Chondrocyte (in vitro differentiated cells): ENCODE measurements at places on chromosomes 5 and 9.

- DNase-seq: peak; percentile 35
Observed at GRCh38 chr9:34688329-34689115, 2.6 kb downstream of the CCL19 start.

GRCh38 chr5:104345222-104346016 lies 782.8 kb upstream of the NUDT12 start:
- DNase-seq: no peak

DNA sequence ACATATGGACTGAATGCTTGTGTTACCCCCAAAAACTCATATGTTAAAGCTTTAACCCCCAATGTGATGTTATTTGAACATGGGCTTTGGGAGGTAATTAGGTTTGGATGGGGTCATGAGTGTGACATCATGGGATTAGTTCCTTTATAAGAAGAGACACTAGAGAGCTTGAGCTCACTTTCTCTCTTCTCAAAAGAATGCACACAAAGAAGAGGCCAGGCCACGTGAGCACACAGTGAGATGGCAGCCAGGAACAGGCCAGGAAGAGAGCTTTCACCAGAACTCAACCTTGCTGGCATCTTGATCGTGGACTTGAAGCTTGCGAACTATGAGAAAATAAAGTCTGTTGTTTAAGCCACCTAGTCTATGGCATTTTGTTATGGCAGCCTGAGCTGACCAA lies 360.6 kb downstream of the NR2F1-AS1 start:
- DNase-seq: no peak

DNA sequence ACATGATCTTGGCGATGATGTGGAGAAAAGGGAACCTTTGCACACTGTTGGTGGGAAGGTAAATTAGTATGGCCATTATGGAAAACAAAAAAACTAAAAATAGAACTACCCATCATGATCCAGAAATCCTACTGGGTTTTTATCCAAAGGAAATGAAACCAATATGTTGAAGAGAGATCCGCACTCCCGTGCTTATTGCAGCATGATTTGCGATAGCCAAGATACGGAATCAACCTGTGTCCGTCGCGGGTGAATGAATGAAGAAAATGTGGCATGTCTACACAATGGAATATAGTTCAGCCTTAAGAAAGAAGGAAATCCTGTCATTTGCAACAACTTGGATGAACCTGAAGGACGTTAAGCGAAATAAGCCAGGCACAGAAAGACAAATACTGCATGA lies 84.5 kb downstream of the TTLL11 start:
- DNase-seq: no peak

GRCh38 chr9:112132356-112132755 lies 42.7 kb downstream of the SUSD1 start:
- DNase-seq: no peak

GRCh38 chr5:135356522-135357318 lies 42.3 kb downstream of the MACROH2A1 start:
- DNase-seq: no peak

DNA sequence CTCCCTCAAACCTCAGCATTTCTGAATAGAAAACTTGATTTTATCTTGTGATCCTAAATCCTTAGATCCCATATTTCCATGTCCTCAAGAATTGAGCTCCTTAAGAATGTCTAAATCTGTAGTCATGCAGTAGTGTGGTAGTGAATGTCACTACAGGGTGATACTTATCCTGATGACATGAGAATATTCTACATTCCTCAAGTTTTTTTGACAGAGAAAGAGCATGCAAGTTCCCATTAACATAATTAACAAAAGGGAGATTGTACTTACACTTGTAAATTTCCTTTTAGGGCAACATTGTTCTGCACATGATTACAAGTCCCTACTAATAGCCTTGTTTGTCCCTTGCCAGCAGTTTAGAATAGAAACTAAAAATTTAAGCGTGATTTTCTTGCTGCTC lies 352.3 kb downstream of the PTPRD start:
- DNase-seq: no peak

DNA sequence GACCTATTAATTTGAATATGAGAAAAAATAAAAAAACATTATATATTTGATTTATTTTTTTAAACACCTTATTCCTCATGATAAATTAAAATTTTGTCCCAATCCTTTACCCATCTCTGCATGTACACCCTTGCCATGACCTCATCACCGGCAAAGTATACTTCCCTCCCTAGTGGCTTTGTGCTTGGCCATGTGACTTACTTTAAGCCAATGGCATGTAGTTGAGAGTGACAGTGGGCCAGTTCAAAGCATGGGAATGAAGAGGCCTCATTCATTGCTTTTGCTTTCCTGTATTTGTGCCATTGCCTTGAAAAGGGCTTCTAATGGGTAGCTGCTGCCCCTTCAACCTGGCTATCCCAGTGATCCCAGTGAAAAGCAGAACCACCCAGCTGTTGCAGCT lies 31.2 kb downstream of the C9 start:
- no peak for DNase-seq

DNA sequence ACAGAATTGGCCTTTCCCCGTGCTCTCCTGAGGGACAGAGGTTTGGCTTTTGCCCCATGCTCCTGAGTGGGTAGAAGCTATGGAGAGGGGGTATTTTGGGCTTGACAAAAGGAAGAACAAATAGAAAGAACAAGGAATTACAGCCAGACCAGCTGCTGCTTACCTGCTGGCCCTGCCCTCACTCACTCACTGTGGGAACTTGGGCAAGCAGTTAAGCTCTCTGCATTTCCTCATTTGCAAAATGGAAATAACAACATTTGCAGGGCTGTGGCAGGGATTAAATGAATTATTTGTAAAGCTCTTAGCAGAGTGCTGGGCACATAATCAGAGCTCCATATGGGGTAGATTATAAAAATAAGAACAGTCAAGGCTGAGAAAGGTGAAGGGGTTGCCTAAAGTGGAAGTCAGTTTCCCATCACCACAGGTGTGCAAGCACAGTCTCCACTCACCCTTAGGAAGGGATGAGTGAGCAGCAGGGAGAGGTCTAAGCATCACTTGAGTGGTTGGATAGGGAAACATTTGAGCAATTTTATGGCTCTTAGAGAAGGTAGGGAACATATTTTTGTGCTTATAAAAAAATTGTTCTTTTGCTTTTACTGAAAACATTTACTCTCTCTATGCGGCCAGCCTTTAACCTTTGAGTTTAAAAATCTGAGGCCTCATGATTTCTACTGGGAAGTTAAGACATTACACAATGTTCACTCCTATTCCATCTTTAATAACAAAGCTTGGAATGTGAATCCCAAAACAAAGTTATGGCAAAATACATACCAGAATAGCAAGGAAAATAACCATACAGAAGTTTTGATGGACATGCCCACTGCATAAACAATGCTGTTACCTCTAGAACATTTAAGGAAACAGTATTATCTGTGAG lies 42.8 kb upstream of the LHFPL2 start:
- DNase-seq: no peak

DNA sequence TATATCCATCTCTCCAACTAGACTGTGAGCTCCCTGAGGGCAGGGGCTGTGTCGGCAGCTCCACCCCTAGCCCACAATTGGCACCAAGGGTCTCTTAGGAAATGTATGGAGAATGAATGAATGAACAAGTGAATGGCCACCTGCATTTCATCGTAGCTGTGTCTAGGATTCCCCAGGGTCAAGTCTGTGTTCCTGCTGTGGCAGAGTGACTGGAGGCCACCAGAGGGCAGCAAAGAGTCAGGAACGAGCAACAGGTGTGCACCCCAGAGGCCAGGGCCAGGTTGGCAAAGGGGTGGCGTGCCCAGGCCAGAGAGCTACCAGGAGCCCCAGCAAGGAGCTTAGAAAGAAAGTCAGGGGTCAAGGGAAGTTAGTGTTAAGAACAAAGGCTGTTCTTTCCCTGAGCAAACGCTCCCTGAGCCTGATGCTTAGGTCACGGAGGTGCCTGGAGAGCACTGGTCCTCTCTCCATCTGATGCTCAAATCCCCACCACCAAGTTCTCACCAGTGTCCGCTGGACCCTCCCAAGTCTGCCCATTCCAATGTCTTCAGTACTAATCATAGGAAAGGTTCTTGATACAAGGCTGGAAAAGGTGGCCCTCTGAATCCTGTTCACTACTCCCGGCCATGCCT lies 160.7 kb downstream of the PAX5 start:
- DNase-seq: no peak

- no peak for DNase-seq
Observed at GRCh38 chr5:10849278-10849677, 88.2 kb upstream of the DAP start.

DNA sequence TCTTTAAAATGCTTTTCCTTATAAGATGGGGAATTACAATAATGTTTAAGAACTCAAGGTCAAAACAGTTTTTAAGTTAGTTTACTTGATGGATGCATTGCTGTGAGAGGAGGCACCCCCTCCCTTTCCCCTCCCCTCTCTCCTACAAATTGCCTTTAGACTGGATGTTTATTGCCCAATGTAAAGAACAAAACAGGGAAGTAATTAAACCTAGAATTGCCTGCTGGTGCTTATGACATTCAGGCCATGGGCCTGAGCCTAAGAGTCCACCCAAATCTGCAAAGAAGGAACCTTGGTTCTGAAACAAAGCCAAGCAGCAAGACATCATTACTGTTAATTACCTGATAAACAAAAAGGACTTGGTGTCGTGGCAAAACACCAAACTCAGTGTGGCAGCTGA lies 630.3 kb downstream of the ISL1 start:
- DNase-seq: no peak

DNA sequence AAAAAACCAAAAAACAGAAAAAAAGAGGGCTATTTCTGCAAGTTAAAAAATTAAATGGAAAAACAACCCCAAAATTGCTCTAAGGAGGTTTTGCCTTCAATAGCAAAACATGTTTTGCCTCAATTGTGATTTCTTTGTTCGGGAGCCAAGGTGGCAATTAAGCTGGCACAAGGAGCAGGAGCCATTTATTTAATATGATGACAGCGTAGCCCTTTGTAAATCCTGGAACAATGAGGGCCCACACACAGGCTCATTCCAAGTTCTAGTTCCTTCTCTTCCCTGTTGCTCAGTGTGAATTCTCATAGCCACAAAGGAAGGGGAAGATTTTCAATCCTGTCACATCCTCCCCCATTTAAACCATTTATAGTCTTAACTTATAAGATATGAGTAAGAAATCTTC lies 353.2 kb downstream of the PDE4D start:
- no peak for DNase-seq

- DNase-seq: no peak
Observed at GRCh38 chr5:132782101-132782500, 5.1 kb upstream of the SEPTIN8 start.

GRCh38 chr5:111741278-111741677 lies 15.7 kb downstream of the NREP start:
- no peak for DNase-seq

- no peak for DNase-seq
Observed at GRCh38 chr5:112491257-112491656, 72.2 kb upstream of the EPB41L4A start.

DNA sequence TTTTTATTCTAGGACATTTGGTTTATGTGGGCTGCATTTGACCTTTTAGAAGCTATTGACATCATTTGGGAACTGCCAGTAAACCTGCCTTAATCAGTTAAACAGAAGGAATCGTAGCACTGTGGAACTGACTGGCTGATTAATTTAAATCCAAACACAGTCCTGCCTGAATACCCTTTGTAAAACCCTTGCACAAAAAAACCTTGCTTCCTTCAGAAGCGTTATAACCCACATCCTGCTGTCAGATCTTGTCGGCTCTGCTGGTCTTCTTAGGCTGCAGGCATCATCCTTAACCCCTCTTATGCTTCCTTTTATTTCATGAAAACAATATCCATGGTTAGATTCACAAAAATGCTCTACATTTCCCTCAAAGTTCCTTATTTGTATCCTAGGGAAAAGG lies 46.3 kb downstream of the PAM start:
- DNase-seq: no peak

DNA sequence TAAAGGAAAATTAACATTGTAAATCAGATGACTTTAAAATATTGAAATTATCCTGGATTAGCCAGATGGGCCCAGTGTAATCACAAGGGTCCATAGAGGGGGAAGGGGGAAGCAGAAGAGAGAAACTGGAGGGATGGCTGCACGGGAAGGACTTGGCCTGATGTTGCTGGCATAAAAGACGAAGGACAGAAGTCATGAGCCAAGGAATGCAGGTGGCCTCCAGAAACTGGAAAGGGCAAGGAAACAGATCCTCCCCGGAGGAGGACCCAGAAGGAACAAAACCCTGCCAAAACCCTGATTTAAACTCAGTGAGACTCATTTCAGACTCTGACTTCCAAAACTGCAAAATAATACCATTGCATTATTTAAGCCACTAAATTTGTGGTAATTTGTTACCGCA lies 100.2 kb downstream of the ADAMTS2 start:
- no peak for DNase-seq

DNA sequence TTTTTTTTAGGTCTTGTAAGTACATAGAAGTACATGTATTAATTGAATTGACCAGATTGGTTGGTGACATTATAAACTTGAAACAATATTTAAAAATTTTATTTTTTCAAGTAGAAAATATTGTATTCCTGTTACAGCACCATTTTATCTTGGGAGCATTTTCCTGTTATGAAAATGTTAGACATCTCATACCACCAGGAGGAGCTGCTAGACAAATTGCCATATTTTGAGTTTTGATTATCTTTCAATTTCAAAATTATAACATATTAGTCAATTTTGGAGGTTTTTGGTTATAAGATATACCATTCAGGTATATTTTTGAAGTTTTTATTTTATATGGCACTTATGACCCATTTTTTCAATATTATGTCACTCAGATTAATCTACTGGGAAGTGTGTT lies 84.4 kb downstream of the CNTLN start:
- no peak for DNase-seq

- DNase-seq: no peak
Observed at GRCh38 chr5:109496112-109496511, 86.3 kb upstream of the PJA2 start.

- no peak for DNase-seq
Observed at GRCh38 chr5:159034083-159034824, 65.5 kb downstream of the EBF1 start.

DNA sequence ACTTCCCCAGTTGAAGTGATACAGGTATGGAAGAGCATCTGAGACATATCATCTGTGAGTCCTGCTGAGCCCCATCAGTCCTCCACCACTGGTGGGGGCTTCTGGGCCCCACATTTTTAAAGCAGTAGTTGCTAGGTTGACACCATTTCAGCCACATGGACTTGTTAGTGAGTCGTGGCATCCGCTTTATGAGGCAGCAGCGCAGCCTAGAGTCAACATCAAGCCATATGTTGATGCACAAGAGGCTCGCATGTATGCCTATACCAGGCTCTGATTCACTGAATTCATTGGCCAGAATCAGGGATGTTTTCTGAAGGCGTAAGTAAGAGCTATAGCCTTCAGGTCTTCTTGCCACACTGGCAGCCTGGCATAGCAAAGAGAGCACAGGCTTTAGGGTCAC lies 26.8 kb downstream of the ZNF346 start:
- DNase-seq: peak; percentile 17

DNA sequence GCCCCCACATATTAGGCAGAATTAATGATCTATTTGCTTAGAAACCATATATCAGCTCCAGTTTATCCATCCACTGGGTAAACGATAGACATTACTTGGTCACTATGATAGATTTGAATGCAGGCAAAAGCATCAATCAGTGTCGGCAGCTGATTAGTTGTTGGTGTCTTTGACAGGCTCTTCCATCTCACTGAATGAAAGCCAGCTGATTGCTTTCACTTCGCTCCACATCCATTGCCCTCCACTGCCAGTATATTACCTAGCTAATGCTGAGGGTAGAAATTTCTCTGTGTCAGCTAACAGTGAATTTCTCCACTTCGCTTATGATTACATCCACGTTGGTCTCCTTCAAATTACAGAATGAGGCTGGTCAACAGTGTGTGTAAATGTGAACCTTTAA lies 821.3 kb upstream of the TYRP1 start:
- DNase-seq: no peak

- DNase-seq: no peak
Observed at GRCh38 chr5:85533341-85534047, 1084.2 kb upstream of the COX7C start.

GRCh38 chr5:59542306-59542705 lies 351.2 kb downstream of the PDE4D start:
- DNase-seq: no peak
